Stomach (tissue), 19 donors: ENCODE measurements at places on chromosomes 5 and 9. TPM values are rescaled to one million over a fixed set of nuclear protein-coding genes. Genes with fewer than 3 reads are reported as not detected.

- no peak for DNase-seq
These were observed 308.1 kb downstream of the CTNND2 start for GRCh38 chr5:11596185-11596584.

DNA sequence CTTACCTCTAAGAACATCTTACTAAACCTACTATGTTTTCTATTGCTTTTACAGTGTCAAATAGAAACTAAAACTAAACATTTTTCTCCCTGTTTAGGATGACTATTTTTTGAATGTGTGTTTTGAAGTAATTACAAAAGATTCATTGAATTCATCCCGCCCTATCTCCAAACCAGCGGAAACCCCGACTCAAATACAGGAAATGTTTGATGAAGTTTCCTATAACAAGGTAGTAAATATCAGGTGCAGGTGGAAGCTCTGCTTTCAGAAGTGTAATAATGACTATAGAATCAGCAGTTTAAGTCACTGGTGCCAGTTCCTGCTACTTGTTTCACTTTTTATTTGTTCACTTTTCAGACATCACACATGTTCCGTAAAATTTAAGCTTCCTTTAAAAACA is 20.0 kb downstream of the ERAP2 start:
- DNase-seq = no peak

PCA3 gene
- polyA plus RNA-seq = not detected

CCDC69 gene
- 24.9 TPM for polyA plus RNA-seq
